ENCODE measurements at places on chromosomes 3 and 15.

GRCh38 chr3:18752273-18752934 lies 327.3 kb upstream of the SATB1 start:
- no peak for DNase-seq

GRCh38 chr3:15319575-15319974 lies 12.8 kb downstream of the SH3BP5 start:
- no peak for DNase-seq

GRCh38 chr3:31875437-31875836 lies 105.6 kb downstream of the OSBPL10 start:
- no peak for DNase-seq

- DNase-seq, result no peak
Observed at GRCh38 chr15:31446546-31446945, 119.9 kb downstream of the KLF13 start.

DNA sequence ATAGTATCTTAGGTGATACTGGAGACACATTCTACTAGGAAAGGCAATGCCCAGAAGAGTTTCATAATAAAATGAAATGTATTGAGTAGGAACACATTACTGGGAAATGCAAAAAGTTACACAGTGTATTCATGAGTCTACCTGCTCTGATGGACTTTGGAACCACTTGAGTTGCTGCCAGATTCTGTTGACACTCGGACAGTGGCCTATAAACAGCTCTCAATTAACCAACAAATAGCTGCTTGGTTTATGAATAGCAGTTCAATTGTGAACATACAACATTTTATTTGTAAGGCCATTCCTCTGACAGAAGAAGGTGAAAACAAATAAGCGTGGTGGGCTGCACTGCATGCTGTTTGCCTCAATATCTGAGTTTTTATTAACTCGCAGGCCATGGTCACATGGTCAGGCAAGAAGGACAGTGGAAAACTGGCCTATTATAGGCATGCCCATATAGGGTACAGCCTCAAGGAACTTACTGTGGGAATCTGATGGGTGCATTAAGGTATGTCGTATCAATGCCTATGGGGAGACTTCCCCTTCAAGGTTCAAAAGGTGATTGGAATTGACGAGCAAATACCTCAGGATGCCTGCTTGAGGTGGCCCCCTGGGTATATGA lies 66.2 kb downstream of the C3orf80 start:
- DNase-seq, result no peak

DNA sequence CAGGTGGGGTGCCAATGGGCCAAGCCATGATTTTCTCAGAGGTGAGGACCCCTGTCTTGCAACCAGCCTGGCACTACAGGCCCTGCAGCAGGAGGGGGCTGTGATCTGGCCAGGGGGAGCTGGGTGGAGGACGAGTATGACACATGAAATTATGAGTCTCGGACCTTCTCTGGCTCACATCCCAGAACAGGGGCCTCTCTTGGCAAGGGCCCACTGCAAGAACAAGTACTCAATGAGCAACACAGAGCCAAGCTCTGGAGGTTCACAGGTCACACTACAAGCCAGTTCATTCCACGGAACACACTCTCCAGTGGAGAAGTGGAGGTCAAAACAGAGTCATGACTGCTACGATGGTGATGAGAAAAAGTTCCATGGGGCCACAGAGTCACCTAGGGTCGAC lies 28.3 kb downstream of the CCDC32 start:
- DNase-seq, result no peak

DNA sequence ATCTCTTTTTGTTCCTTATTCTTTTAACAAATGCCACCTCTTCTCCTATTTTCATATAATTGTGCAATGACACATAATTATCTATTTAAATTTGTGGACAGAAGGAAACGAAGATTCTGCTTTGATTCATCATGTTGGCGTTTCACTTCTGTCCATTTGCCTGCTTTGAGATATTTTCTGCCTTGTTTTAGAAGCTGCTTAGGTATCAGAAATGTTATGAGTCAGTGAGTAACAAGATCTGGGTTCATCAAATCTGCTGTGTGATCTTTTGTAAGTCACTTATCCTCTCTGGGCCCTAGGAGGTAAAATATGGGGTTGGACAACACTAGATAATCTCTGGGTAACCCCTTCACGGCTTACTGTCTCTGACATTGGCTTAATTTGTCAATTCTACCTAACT lies 7.3 kb upstream of the MINDY4B start:
- DNase-seq, result no peak

- DNase-seq, result no peak
Observed at GRCh38 chr3:23242106-23242505, 39.0 kb downstream of the UBE2E2 start.

DNA sequence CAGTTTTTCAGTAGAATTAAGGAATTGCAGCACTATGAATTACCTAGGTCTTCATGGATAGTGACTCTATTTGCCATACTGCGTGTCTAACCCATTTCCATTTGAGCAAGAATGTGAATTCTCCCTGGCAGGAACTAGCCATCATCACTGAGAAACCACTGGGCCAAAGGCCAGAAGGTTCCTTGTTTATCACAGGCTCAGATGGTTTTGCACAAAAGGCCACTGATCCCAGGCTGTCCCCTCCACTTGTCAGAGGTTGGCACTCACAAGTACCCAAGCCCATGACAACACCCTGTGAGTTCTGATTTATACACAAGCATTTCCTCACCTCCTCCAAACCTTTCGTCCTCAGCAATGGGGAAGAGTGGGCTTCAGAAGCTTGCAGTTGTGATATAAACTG lies 131.8 kb downstream of the FOXB1 start:
- DNase-seq, result no peak

DNA sequence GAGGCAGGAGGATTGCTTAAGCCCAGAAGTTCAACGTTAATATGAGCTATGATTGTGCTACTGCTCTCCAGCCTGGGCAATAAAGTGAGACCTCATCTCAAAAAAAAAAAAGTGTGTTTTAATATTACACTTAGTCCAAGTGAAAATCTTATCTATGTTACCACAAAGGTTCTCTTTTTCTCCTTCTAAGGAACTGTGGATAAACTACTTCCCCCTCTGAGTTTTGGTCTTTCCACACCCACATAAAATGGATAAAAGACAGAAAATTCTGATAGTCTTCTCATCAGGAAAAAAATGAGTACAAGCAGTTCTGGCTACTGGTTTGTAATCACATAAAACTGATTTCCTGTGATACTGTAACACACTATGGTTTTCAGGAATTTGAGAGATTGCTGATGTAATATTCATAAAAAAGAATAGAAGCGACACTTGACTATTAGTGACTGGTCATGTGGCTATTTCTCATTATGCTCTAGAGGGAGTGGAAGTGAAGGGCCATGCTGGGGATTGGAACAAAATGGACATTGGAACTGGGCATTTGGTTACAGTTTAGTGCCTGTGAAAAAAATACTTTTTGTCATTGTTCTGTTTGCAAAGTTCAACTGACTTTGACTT lies 68.2 kb downstream of the RYR3 start:
- no peak for DNase-seq

- peak; percentile 80 for DNase-seq
Observed at GRCh38 chr3:53159156-53160060, 1.6 kb upstream of the PRKCD start.

GRCh38 chr15:61248790-61249189 lies 19.7 kb upstream of the RORA start:
- no peak for DNase-seq

DNA sequence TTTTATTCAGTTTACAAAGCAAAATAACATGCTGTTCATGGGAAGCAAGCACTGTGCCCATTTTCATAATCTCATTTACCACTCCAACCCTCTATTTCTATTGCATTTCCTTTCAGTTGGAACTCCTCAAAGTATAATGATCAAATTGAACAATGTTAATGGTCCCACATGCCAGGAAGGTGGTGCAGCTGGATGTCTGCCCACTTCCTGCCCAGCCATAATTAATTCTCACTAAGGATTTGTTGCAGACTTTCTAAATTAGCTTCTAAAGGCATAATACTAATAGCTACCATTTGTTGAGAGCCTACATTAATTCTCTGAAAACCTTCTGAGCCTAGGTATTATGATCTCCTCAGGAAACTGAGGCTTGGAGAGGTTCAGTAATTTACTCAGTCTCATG lies 316.1 kb upstream of the TPM1 start:
- DNase-seq, result no peak

- DNase-seq, result no peak
Observed at GRCh38 chr3:99970198-99970597, 144.1 kb downstream of the FILIP1L start.

- DNase-seq, result no peak
Observed at GRCh38 chr3:143081365-143081764, 38.2 kb upstream of the CHST2 start.

GRCh38 chr3:170589113-170589512 lies 3.2 kb upstream of the SLC7A14 start:
- no peak for DNase-seq

DNA sequence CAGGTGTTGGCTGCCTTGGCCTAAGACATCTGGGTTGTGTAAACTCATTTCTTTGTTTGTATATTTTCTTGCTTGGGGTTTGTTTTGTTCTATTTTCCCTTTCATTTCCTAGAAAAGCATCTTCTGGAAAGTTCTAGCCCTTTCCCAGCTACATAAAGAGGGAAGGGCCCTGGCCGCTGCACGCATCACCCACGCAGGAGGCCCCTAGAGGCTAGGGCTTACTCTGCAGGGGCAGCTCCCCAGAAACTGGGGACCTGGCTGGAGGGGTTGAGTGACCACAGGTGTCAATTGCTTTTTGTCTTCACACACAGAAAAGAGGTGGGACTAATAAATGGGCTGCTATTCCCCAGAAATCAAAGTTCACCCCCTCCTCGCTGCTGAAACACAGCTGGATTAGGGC lies 52.6 kb downstream of the PDIA5 start:
- no peak for DNase-seq
